ENCODE measurements at places on chromosomes 13 and 19. TPM values are rescaled to one million over a fixed set of nuclear protein-coding genes. Genes with fewer than 3 reads are reported as not detected.

RAVER1 gene
- 6.2 TPM for total RNA-seq

PRR22 gene
- total RNA-seq = 0.78 TPM

EVI5L gene
- total RNA-seq = 19.5 TPM

KRTDAP gene
- not detected for total RNA-seq

CASP14 gene
- total RNA-seq = not detected

ZNF135 gene
- 0.78 TPM for total RNA-seq

KIR2DL1 gene
- not detected for total RNA-seq

HSPB6 gene
- 48.9 TPM for total RNA-seq

CBARP gene
- total RNA-seq = 2.9 TPM

SACS gene
- 202 TPM for total RNA-seq

CD22 gene
- total RNA-seq = 1.4 TPM

GJB6 gene
- not detected for total RNA-seq

CGB3 gene
- not detected for total RNA-seq

HCN2 gene
- total RNA-seq = 0.59 TPM

OR7A5 gene
- total RNA-seq = not detected

KIR2DL4 gene
- total RNA-seq = not detected

FAM174C gene
- total RNA-seq = 28.9 TPM

A1BG gene
- total RNA-seq = 1.4 TPM

ETV2 gene
- total RNA-seq = 0.37 TPM

NUDT15 gene
- 15.4 TPM for total RNA-seq

RFX1 gene
- 2.9 TPM for total RNA-seq

BSG gene
- 287 TPM for total RNA-seq

ACP7 gene
- total RNA-seq = 0.98 TPM

ZSCAN18 gene
- total RNA-seq = 10.2 TPM

CD70 gene
- 1.5 TPM for total RNA-seq

PAF1 gene
- 28.7 TPM for total RNA-seq

CNFN gene
- 0.37 TPM for total RNA-seq

ZNF565 gene
- 5.1 TPM for total RNA-seq

SLC25A41 gene
- not detected for total RNA-seq

MBD3L2 gene
- not detected for total RNA-seq

VSIG10L gene
- 0.73 TPM for total RNA-seq

ZNF560 gene
- 0.20 TPM for total RNA-seq

PTOV1 gene
- 36.4 TPM for total RNA-seq

LYPD5 gene
- not detected for total RNA-seq

Measured in subcutaneous preadipocyte (primary cell).